NCI-H1105 (cell line): ENCODE measurements at places on chromosomes 16 and 17.

DNA sequence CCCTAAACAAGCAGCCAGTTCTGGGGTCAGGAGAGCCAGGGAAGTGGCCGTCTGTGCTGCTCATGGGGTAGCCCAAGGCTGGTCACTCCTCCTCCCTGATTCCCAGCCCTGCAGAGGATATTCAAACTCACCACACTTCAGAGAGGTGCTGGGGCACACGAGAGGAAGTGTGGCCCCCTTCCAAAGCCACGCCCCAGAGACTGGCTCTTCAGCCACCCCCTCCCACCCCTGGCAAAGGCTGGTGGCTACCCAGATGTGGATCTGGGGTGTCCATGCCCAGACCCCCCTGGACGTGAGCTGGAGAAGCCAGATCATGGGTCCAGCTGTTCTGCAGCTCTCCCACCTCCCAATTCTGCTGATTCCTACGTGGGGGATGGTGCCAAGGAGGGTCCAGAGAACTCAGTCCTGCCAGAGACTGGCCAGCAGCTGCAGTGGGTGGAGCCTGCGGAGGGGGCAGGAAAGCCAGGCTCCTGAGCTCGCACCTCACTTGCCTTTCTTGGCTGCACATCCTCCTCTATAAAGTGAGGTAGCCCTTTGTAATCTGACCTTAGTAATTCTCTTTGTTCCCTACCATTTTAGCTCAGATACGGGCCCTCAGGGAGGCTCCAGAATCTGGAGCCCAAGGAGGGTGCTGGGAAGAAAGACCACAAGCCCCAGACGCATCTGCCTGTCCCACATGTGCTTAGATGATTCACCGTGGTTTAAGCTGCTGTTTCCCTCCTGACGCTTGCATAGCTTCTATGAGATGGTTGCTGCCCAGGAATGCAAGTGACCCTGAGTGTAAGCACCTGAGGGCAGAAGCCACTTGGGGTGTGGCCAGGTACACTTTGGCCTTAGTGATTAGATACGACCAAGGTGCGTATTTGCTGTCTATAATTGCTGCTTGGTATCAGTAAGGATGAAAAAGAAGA, 15.3 kb downstream of the SDK2 start:
- DNase-seq, result no peak

DNA sequence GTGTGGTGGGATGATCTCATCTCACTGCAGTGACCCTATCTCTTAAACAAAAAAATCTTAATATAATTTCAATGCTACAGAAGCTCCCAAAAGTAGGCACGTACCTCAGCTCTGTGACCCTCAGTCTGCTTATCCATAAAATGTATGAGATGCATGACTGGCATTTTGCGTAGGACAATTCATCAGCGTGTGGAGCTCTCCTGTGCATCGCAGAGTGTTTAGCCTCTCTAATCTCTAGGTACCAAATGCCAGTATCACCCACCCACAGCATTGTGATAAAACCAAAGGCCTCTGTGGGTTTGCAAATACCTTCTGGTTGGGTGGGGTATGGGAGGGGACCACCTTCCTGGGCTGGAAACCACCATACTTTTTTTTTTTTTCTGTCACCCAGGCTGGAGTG, 19.0 kb upstream of the TUBG2 start:
- DNase-seq, result no peak

GRCh38 chr17:45372325-45372869, 55.6 kb upstream of the MAP3K14 start:
- DNase-seq, result no peak

- DNase-seq, result peak; percentile 32
Measured at GRCh38 chr17:8997994-8998628, 23.2 kb upstream of the NTN1 start.

DNA sequence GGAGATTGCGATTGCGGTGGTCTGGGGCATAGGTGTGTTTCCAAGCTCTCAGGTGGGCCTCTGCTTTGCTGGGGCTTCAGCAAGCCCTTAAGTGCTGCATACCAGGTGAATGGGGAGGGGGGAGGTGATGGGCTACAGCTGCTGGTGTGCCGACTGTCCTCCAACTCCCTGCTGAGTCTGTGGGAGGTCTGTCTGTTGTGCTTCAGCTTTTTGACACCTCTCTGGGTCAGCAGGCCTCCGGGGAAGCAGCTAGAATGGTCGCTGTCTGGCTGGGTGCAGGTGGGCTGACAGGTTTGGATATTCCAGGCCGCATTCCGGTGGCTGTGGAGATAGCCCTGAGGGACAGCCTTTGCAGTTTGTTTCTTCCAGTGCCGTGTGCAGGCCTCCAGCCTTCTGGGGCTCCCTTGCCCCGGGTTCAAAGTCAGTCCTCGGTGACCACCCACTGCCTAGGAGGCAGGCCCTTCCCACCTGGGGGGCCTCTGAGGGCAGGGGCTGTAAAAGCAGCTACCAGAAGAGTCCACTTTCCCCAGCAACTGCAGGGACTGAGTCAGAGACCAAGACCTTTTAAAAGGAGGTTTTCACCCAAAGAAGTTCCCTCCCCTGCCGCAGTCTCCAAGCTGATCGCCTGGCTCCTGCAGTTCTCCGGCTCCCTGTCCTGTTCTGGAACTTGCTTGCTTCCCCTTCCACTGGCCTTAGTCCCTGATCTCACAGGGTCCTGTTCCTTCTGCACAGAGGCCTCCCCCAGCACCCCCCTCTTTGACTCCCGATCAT, 2.0 kb upstream of the TTYH2 start:
- DNase-seq, result no peak

DNA sequence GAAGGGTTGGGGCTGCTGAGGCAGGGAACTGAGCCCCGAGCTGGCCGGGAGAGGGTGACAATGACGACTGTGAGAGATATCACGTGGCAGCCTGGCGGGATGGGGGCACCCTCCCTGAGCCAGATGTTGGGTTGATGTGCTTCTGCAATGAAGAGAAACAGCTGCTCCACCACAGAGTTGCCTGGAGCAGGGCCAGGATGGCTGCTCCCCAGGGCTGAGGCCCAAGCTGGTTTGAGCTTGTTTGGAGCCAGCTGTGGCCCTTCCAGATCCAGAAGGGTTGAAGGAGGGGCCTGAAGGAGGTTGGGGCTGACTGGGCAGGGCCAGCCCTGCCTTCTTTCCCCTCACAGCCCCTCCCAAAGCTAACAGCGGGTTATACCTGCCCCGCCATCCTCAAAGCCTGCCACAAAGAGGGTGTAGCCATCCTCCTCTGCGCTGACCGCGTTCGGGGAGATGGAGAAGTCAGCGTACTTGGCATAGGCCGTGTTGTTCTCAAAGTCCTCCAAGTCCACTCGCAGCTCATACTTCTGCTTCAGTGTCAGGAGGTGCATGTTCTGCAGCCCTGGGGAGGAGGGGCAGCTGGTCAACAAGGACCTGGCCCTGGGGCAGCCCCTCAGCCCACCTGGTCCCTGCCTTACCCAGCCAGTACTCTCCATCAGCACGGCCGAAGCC, 2.1 kb downstream of the MFAP4 start:
- no peak for DNase-seq
